ENCODE measurements at places on chromosomes 6 and 20.
A peak's percentile ranks its signal among the peaks of the same experiment; 100 is the strongest.

GRCh38 chr6:71284785-71285184 is 3.8 kb upstream of the OGFRL1 start:
- DNase-seq, result no peak

DNA sequence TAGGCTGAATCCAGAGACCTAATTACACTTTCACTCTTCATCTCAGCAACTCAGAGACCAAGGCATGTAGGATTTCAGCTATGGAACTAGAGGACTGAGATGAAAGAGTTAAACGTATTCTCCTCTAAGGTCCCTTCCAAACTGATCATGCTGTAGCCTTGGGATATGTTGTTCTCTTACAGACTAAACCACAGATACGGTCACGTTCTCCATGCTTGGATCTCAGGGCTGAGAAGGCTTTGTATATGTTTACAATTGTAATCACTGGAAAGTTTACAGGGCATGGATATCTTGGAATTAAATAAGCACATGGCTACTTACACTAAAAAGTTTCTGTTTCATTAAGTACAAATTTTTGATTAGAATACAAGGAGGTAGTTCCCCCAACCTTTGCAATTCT is 50.1 kb downstream of the PKIB start:
- no peak for DNase-seq

DNA sequence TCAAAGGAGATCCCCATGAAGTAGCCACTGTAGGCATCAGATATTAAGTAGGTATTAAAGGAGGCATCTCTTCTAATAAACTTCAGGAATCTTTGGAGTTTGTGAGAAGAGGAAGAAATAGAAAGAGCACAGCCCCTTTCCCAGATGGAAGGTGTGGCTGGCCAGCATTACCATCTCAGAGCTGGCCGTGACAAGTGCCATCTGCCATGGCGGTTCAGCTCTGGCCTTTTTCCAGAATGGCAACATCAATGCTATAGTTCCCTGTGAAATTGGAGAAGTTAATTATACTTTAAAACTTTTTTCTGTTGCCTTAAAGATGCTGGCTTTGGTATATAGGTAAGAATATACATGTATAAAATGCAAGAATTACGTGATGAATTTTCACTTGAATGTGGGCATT is 51.9 kb upstream of the MCUR1 start:
- DNase-seq, result no peak

DNA sequence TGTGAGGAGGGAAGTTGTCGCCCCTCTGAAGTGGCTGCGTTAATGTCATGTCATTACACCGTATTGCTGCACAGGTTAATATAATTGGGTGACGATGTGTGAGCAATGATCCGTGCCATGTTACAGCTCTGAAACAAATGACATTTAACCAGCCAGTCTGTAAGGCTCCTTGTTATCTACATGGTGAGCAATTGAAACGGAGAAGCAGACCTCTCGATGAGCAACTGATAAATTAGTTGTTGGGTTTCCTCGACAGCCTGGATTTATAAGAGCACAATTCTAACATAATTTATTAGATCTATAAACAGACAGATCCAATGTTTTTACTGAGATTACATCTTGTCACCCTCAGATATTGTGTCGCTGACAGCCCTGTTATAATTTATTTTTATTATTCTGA is 49.9 kb upstream of the MAFB start:
- DNase-seq, result no peak

GRCh38 chr20:58388882-58389323 is at the start of gene VAPB:
VAPB (plus strand) TSS chr20:58389229; CDS start chr20:58389460, 231 bp downstream.
- DNase-seq, result peak; percentile 97
